ENCODE measurements at places on chromosomes 16 and 17.

DNA sequence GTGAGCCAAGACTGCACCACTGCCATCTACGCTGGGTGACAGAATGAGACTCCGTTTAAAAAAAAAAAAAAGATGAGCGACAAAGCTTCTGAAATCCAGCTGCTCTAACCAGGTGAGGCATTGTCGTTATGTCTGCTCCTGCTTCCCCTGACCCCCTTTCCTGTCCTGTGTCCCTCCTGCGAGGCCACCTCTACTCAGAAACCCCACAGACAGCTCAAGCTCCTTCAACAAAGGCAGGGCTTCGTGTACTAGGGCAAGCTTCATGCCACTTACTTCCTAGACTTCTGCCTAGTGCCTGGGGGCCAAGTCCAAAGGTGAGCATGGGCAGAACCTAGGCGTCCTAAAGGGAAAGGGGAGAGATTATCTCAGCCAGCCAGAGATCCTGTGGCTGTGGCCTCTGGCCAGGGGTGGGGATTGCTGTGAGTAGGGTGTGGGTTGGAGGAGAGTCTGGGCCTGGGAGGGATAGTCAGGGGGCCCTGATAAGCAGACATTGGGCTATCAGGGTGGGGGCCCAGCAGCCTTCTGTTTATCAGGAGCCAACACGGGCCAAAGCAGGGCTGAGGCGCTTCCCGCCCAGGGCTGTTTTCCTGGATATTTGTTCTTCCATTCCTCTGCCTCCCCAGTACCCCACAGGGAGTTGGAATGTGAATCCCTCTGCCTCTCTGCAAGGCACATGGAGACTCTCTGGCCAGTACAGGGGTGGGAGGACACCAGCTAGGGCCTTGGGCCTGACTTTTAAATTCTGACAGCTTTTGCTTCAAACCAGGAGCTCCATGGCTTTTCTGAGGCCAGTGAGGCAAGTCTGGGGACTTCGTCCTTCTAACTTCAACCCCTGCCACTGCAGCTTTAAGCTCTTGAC is 10.4 kb downstream of the ERAL1 start:
- peak; percentile 87 for DNase-seq

- no peak for DNase-seq
These were observed 57.1 kb upstream of the AXIN2 start for GRCh38 chr17:65618516-65618915.

GRCh38 chr17:20284022-20284421 is 183.3 kb downstream of the LGALS9B start:
- no peak for DNase-seq

- DNase-seq = no peak
These were observed 22.1 kb upstream of the TVP23A start for GRCh38 chr16:10840703-10841102.

DNA sequence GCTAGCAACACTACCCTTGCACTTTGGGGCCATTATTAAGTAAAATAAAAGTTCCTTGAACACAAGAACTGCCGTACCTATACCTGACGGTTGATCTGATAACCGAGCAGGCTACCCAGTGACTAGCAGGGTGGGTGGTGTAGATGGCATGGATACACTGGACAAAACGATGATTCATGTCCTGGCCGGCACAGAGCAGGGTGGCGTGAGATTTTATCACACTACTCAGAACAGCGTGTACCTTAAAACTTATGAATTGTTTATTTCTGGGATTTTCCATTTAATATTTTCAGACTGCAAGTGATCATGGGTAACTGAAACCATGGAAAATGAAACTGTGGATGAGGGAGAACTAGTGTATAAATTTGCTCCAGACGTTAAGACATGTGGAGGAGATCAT is 41.0 kb upstream of the MSI2 start:
- no peak for DNase-seq

- no peak for DNase-seq
These were observed 14.9 kb downstream of the BANP start for GRCh38 chr16:87966064-87966645.

DNA sequence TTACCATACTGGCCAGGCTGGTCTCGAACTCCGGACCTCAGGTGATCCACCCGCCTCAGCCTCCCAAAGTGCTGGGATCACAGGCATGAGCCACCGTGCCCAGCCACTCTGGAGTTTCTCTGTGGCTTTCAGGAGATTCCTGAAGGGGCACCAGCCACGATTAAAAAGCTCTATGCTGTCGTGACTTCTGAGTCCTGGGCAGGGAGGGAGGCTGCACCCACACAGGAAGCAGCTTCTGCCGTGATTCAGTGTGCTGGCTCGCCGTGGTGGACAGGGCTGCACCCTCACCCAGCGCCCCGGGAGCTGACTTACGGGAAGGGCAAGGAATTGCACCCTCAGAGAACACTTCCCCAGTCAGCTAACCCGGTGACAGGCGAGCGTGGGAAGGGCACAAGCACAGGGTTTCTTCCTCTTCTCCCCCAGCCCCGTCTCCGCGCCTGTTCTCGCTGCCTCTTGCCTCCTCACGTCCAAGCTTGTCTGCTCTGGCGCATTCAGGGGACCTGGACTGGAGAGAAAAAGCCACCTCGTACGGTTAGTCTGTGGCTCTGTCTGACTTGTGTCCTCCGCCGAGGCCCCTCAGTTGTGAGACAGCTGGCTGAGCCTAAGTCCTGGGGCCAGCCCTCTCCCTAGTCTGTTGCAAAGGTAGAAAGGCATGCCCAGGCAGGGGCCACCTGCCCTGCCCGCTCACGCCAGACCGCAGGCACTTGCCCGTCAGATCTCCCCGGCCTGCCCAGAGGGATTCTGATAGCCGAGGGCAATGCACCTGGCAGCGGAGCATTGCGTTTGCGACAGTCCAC is 145.0 kb downstream of the SEC14L1 start:
- DNase-seq = no peak

- no peak for DNase-seq
These were observed 18.0 kb upstream of the CACNA1H start for GRCh38 chr16:1134776-1135458.

DNA sequence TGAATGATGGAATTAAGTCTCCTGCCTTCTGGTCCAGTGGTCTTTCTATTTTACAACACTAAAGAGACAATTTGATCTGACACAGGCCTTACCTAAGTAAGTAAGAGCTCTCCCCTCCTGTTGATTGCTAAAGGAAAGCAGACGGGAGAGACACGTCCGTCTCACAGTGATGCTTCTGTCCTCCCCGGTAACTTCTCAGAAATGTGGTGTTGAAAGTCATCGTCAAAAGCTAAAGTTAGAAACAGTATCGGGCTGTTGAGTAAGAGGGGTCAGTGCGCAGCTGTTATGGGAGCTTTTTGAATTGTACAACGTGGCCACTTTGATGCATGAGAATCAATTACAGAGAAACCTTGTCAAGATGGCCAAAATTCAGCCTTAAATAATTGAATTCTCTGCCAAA is 1.9 kb upstream of the RBFOX1 start:
- no peak for DNase-seq

- no peak for DNase-seq
These were observed 1.7 kb downstream of the PSMD11 start for GRCh38 chr17:32445971-32446370.

- no peak for DNase-seq
These were observed 45.3 kb downstream of the JPH3 start for GRCh38 chr16:87647431-87648185.

DNA sequence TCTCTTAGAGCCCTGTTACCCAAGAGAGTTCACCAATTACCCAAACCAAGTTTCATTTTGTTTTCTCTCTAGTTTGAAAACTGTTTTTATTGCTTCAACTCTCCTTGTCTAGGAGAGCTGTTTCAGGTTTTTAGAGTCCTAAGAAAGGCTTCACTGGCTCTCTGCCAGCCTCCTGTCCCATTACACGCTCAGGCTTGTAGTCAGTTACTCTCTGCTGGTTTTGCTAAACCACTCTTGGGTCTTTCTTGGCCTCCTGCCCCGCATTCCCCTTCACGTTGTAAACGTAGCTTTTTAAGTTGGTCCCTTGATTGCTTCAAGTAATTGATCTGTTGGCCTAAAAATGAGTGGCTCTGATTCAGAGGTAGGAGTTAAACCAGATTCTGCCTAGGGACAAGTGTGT is 529.1 kb downstream of the MAF start:
- DNase-seq = no peak

DNA sequence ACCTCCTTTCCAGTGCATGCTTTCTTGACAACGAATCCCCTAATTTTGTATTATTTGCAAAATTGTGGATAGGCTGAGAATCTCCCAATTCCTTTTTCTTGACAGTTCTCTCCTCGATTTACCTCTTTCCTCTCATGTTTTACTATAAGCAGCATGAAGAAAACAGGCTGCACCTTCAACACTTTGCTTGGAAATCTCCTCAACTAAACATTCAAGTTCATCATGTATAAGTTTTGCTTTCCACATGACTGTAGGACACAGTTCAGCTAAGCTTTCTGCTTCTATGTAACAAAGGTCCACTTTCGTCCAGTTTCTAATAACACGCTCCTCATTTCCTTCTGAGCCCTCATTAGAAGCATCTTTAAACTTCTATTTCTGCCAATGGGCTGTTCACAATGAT is 199.0 kb upstream of the NLRP1 start:
- DNase-seq = no peak

GRCh38 chr16:10968498-10968897 is 24.1 kb downstream of the CLEC16A start:
- DNase-seq = no peak

- no peak for DNase-seq
These were observed 80.3 kb upstream of the ZNF750 start for GRCh38 chr17:82920150-82920549.

GRCh38 chr17:5820721-5821456 is 236.6 kb upstream of the NLRP1 start:
- peak; percentile 2 for DNase-seq

DNA sequence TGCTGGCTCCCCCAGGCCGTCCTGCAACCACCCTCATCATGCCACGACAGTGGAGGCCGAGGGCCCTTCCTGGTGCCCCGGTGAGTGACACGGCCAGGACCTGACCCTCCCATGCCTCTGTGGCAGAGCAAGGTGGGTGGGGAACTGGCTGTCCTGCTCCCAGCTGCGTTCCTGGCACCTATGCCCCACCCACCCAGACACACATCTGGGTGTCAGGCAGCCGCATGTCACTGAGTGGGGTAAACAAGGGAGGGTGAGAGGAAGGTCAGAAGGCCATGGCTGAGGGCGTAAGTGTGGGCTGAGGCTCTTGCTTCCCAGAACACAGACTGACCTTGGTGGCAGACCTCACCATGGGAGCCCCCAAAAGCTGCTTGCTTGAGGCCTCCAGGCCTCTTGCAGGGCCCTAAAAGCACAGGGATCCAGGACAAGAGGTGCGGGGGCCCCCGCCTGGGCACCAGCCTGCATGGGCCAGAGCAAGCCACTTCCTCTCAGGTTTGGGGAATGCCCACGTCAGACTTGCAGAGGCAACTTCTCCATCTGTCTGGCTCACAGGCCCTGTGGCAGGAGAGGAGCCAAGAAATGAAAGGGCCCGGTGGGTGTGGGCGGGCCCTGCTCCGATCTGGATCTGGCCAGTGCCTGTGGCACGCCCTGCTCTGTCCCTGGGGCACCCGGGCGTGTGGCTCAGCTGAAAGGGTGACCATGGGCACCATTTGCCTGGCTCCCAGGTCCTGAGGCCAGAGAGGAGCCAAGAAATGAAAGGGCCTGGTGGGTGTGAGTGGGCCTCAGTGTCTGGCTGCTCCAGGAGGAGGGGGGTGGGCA is 3.9 kb upstream of the CCDC57 start:
- no peak for DNase-seq

DNA sequence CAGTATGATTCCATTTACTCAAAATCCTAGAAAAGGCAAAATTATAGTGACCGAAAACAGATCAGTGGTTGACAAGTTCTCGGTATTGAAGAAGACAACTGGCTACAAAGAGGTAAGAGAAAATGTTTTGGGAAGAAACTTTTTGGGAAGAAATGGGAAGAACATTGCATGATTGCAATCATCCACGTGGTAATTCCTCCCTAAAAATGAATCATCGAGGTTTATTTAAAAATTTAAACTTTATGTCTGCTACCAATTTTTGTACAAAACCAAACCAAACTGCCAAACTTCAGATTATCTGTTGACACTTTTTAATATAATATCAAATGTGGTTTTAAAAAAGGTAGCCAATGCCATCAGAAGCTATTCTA is 8.1 kb downstream of the SMURF2 start:
- no peak for DNase-seq

DNA sequence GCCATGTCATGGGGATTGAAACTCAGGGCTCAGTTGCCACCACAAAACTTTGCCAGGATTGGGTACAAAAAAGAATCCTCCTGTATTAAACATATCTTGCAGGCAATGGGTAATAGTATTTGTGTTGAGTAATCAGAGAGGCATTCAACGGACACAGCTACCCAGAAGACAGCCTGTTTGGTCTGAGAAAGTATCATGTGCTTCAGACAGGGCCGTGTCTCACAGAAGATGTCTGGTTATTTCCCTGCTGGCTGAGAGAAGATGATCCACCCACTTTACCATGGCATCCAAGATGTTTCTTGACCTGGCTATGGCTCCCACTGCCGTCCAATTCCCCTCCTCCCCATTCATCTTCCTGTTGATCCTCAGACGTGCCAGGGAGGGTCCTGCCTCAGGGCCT is 304.3 kb upstream of the XYLT1 start:
- no peak for DNase-seq

DNA sequence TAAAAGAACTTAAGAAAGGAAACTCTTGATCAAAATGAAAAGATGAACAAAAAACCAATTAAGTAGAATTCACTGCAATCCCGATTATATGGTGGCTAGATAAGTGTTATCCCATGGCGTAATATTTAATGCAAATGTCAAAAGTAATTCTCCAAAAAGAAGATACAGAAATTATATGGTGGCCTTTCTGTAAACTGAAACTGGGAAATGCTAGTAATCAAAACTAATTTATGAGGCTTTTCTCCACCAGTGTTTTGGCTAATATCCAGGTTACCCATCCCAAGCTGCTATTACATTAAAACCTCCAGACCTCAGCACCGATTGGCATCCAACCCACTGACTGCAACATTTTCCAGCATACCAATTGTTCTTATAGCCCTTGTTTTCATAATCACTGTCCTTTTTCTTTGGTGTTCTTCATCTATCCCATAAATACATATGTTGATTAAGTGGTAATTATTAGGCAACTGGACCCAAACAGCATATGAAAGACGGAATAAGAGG is 77.2 kb upstream of the TNRC6A start:
- no peak for DNase-seq

- peak; percentile 93 for DNase-seq
These were observed at the start of gene RAB37 for GRCh38 chr17:74736513-74737298. RAB37 (plus strand) TSS chr17:74737256; CDS start chr17:74737273, 17 bp downstream.

DNA sequence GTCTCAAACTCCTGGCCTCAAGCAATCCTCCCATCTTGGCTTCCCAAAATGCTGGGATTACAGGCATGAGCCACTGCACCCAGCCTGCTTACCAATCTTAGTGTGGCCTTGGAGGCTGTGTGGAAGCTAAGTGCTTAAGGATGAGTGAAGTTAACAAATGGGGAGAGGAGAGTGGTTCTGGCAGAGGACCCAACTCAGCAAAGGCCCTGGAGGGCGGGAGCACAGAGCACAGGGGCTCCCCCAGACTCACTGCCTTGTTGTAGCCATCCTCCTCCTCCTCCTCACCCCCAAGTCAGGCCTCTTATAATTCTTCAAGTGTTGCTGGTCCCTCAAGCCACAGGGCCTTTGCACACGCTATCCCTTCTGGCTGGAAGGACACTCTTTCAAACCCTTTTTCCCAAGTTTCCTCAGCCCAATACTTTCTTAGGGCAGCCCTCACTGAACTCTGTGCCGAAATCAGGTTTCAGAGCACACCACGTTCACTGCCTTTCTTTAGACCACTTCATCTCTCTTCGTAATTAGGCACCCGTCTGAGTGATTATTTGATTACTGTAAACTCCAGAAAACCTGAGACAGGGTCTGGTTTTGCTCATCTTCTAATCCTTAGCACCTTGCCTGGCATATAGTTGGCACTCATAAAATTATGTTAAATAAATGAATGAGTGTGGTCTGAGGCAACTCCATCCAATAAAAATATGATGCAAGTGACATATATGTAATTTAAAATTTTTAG is 23.4 kb downstream of the NGFR start:
- DNase-seq = no peak
